ENCODE measurements at places on chromosomes 3 and 15.

- DNase-seq = no peak
These were observed 109.8 kb downstream of the TNIK start for GRCh38 chr3:171350364-171350763.

GRCh38 chr3:87987952-87988351 lies 70.9 kb downstream of the CGGBP1 start:
- no peak for DNase-seq

- no peak for DNase-seq
These were observed 126.0 kb downstream of the FMN1 start for GRCh38 chr15:33068511-33068990.

- peak; percentile 57 for DNase-seq
These were observed 19.6 kb downstream of the VGLL4 start for GRCh38 chr3:11624161-11624560.

GRCh38 chr3:36132214-36132613 lies 248.1 kb upstream of the STAC start:
- DNase-seq = no peak

DNA sequence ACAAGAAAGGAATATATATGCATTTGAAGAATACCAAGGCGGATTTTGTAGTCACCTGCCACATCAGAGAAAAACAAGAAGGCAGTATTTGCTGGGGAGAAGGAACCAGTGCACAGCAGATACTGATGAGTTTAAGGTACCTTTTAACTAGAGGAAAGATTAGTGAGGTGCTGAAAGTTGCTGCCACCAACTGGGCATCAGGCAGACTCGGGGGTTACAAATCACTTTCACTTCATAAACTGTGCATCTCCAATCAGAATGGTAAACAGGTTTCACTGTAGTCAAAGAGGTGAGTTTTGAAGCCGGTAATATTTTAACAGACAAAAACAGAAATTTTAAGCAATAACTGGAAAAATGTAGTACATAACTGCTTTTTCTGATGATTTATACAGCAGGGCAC lies 4.1 kb downstream of the FBN1 start:
- DNase-seq = no peak

DNA sequence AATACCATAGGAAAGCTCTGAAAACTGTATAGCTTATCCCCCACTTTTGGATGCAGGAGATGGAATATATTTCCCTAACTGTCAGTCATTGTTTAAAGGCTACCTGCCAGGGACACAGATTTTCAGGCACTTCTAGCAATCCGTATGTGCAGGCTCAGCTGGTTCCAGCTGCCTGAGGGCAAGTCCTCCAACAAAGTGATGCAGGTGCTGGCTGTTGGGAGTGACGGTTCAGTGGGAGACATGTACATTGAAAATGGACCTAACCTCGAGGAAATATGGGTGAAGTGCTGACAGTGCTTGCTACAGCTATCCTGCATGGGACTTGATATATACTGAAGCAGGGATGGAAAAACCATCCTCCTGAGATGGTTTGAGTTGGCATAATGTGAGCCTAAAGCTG lies 153.1 kb upstream of the GAP43 start:
- DNase-seq = no peak

GRCh38 chr3:49034650-49035049 lies 5.5 kb upstream of the IMPDH2 start:
- DNase-seq = no peak

All from GM06990 (cell line).